NCI-H774 (cell line): ENCODE measurements at places on chromosomes 6 and 20.

DNA sequence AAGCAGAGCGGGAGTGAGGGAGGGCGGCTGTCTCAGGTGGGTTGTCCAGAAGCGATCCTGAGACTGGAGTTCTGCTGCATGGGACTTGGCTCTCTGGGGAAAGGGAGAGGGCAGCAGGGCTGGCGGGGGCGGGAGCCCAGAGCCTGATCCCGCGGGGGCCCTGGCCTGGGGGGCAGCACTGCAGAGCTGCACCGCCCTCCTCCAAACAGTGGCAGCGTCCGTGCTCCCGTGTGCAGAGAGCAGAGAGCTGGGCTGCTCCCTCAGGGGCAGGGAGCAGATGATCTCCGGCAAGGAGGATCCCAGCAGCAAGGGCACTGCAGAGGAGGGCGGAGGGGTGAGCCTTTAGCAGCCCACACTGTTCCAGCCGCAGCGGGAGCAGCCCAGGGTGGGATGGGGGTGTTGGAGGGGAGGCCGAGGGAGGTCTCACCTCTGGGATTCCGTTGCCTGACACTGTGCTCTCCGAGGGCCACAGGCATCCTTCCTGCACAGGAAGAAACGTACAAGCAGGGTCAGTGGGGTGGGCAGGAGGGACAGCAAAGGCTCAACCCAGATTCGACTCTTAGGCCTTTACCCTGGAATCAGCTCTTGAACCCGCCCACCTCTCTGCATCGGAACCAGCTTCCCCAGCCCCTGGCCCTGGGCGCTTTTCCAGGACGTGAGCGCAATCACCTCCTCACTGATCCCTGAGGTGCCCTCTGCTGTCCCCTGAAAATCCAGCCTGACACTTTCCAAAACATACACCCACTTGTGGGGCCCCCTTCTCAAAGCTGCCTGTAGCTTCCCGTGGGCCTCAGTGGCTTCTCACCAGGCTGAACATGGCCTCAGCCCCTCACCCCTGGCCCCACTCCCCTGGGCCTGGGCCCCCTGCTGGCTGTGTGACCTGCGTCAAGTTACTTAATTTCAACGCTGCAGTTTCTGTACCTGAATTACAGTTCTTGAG is 32.6 kb upstream of the ZBP1 start:
- DNase-seq = no peak

- DNase-seq = no peak
These were observed 59.0 kb downstream of the TCP11 start for GRCh38 chr6:35082046-35082732.

DNA sequence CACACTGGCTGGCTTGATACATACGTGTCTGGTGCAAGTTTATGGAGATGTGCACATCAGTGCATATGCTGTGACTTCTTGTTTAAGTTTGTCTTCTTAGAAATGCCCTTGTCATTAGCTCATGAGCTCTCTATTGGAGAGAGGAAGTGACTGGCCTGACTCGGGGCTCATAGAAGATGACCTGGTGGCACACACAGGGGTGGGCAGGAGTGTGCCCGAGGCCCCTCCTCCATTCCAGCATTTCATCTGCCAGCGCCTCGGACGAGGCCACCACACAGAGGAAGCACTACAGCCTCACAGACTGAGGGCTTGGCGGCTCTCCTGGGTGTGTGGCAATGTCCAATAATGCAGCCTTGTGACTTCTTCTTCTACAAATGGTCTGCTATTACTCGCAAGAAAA is 109.7 kb downstream of the FAM120B start:
- no peak for DNase-seq

DNA sequence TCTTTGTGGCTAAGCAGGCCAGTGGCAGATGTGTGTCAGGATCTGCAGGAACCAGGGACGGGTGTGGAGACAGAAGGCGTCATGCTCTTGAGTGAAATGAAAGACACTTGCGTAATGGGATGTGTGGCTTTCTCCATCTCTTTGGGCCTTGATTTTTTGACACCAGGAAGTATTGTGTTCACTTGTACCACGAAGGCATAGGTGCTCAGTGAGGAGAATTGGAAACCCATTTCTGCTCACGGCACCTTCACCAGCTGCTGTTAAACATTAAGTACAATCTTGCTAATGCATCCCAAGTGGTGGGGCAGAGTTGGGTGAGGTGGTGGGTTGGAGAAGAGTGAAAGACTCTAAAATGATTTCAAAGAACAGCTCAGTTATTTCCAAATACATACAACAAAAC is 30.0 kb downstream of the GJA10 start:
- no peak for DNase-seq

GRCh38 chr6:128425856-128426255 is 94.5 kb downstream of the PTPRK start:
- DNase-seq = no peak

GRCh38 chr6:42453654-42454427 is 2.1 kb upstream of the TRERF1 start:
- DNase-seq = peak; percentile 52

DNA sequence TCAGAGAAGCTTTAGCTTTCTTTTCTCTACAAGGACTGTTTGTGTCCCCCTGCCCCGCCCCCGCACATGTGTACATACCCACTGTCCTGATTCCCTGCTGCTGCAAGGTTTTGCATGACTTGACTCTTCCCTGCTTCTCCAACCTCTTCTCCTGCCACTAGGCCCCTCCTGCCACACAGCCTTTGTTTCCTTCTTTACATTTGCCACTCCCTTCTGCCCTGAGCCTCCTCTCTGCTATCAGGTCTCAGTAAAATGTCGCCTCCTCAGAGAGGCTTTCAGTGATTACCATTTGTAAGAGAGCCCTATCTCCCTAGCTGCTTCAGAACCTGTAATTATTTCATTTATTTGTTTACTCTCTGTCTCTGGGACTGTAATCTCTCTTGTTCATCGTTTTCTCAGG is 56.4 kb upstream of the VSTM2L start:
- peak; percentile 4 for DNase-seq

- no peak for DNase-seq
These were observed 53.6 kb upstream of the BHLHE23 start for GRCh38 chr20:63060057-63060991.

DNA sequence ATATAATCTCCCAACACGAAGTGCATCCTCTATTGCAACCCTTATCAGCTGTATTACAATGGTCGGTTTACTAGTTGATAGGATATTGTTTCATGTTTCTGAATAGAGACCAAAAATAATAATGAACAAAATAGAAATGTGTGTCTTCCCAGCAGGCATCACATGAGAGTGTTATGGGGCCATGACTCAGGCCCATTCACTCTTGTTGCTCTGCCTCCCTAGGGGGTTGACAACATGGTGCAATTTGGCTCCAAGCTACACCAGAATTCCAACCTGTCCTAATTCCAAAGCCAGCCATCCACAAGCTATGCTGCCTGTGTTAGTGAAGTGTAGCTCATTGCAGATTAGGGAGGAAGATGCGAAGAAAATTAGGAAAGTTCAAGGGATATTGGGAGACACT is 13.1 kb upstream of the SAYSD1 start:
- DNase-seq = no peak

GRCh38 chr6:169626649-169627048 is 75.2 kb downstream of the WDR27 start:
- no peak for DNase-seq

GRCh38 chr20:45322952-45323383 is 14.9 kb upstream of the MATN4 start:
- DNase-seq = peak; percentile 14

GRCh38 chr6:71107911-71108420 is 151.1 kb upstream of the B3GAT2 start:
- peak; percentile 38 for DNase-seq

GRCh38 chr6:139825935-139826374 is 451.5 kb upstream of the CITED2 start:
- no peak for DNase-seq

GRCh38 chr6:169944415-169944814 is 193.0 kb downstream of the ERMARD start:
- no peak for DNase-seq

- no peak for DNase-seq
These were observed 242.6 kb downstream of the ARID1B start for GRCh38 chr6:157019733-157020132.

DNA sequence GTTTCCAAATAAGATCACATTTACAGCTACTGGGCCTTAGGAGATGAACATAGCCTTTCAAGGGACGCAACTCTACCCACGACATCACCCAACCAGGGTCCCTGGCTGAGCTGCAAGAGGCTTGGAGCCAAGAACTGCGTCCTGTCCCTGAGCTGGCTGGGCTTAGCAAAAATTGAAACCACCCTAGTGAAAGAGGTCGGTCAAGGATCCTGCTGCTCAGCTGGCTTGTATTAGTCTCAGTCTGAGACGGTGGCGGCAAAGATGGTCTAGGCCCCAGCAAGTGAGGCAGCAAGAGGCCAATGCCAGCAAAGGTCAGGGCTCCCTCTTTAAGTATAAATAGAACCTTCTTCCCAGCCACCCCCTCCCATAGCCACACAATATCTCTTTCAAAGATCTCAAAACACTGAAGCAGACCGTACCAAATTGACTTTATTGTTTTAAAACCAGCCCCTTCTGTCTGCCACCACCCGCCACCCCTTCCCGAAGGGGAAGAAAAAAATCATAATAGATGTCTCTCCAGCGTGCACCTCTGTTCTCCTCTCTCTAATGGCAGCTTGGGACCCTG is 140.5 kb downstream of the EYA2 start:
- no peak for DNase-seq

DNA sequence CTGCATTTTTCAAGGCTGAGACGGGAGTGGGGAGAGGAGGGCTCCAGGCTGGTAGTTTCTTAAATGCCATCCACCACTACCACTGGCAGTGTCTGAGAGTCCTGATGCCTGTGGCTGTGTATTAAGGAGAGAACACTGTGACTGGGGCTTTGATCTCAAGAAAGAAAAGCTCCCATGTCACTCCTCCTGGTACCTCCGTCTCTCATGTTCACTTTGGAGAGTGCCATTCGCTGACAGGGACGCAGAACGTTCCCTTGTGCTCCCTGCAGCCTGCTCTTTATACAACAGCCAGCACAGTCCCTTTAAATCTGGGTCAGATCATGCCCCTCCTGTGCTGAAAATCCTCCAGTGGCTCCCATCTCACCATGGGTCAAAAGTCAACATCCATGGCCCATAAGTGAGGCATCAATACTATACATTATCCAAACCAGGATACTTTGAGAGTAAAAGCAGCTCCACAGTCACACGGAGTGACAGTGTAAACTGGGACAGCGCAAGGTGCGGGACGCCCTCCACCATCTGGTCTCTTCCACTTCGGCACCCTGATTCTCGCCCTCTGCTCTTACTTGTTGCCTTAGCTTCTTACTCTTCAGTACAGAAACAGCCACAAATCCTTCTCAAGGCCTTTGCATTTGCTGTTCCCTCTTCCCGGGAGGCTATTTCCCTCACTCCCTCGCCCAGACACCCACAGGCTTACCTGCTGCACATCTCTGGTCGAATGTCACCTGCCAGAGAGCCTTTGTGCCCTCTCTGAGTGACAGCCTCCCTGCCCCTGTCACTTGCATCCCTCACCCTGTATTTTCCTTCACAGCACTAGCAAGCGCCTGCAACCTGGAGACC is 20.0 kb downstream of the PDYN start:
- DNase-seq = no peak

GRCh38 chr6:71466362-71466761 is 177.8 kb downstream of the OGFRL1 start:
- DNase-seq = no peak

GRCh38 chr6:157527471-157527907 is 146.5 kb downstream of the ZDHHC14 start:
- DNase-seq = no peak

DNA sequence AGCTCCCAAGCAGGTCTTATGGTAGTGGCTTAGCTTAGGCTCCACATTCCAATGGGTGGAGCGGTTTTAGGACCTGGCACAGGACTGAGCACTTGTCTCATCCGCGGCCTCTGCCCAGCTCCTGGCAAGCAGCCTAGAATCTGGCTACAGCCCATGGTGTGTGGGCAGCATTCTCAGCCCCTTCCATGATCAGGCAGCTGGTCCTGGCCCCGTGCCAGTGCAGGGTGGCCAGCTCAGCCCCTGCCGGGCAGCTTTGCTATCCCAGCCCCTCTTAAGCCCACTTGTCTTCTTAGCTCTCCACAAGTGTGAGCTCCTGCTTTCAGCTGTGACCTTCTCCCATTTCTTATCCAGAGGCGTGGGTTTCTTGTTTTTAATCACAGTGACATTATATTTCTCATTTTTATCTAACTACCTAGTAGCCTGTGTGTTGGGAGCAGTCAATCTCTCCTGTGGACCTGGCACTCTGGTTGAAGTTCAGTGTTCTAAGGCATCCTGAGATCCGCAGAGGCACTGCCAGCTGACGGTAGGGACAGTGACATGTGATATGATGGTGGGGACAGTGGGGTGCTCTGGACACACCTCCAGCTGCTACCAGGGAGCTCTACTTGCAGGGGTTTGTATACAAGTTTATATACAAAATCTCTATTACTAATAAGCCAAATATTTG is 119.9 kb upstream of the PRND start:
- no peak for DNase-seq

GRCh38 chr6:25497383-25498040 is 154.5 kb upstream of the SCGN start:
- no peak for DNase-seq

DNA sequence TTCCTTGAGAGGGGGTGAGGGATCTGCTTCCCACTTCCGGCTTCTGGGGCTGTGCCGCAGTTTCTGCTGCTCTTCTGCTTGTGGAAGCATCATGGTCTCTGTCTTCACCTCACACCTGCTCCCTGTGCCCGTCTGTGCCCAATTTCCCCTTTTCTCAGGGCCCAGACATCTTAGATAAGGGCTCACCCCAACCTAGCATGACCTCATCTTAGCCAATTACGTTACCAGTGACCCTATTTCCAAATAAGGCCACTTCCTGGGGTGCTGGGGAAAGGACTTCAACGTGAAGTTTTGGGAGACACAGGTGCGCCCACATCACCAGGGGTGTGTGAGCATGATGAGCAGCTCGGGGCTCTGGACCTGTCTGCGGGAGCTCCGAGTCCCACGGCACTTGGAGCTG is 20.7 kb upstream of the RBBP8NL start:
- no peak for DNase-seq

- peak; percentile 99 for DNase-seq
These were observed 16.6 kb downstream of the SLC2A12 start for GRCh38 chr6:134035823-134036296.

- DNase-seq = no peak
These were observed 139.5 kb downstream of the ZFAND3 start for GRCh38 chr6:37959061-37959460.

- no peak for DNase-seq
These were observed 115.2 kb upstream of the RUNX2 start for GRCh38 chr6:45212976-45213375.

- DNase-seq = no peak
These were observed 48.2 kb downstream of the CPNE5 start for GRCh38 chr6:36791085-36791484.
